Esophagus mucosa (tissue), 1 donor: ENCODE measurements at places on chromosomes 7 and 10. TPM values are rescaled to one million over a fixed set of nuclear protein-coding genes. Genes with fewer than 3 reads are reported as not detected.

The C10orf62 gene
- total RNA-seq: 0.16 TPM

The TSPAN33 gene
- total RNA-seq: 1.6 TPM

The NKX1-2 gene
- total RNA-seq: 0.16 TPM

The ANKRD1 gene
- total RNA-seq: 0.24 TPM

The TBX20 gene
- not detected for total RNA-seq

The FEZF1 gene
- not detected for total RNA-seq

The JMJD1C gene
- total RNA-seq: 42.1 TPM

The VPS50 gene
- 16.5 TPM for total RNA-seq

The SERPINE1 gene
- total RNA-seq: 5.3 TPM

GRCh38 chr7:117774943-117775342 is 98.3 kb downstream of the CTTNBP2 start:
- ATAC-seq: no peak

DNA sequence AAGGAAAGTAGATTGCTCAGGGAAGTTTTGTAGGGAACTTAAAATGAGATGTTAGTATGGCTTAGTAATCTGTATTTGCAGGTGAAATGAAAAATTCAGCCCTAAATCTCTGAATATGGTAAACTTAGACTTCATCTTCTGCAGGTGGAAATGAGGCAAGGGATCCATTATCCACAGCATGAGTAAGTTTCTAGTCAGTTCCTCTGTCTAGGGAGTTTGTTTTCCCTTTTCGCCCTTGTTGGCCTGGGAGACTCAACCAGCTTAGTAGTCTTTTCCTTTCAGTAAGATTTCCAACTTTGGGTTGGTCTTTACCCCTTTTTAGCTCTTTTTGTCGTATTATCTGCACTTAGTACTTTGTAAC is 65.6 kb downstream of the ZEB1 start:
- ATAC-seq: no peak

GRCh38 chr10:99685597-99685967 is 26.3 kb downstream of the ENTPD7 start:
- ATAC-seq: peak; percentile 91

GRCh38 chr10:64142395-64142794 is 621.2 kb downstream of the REEP3 start:
- ATAC-seq: no peak

GRCh38 chr7:121530227-121531174 is 134.4 kb upstream of the FAM3C start:
- peak; percentile 98 for ATAC-seq

- no peak for ATAC-seq
These were observed 113.3 kb downstream of the DOCK4 start for GRCh38 chr7:112092709-112093395.

DNA sequence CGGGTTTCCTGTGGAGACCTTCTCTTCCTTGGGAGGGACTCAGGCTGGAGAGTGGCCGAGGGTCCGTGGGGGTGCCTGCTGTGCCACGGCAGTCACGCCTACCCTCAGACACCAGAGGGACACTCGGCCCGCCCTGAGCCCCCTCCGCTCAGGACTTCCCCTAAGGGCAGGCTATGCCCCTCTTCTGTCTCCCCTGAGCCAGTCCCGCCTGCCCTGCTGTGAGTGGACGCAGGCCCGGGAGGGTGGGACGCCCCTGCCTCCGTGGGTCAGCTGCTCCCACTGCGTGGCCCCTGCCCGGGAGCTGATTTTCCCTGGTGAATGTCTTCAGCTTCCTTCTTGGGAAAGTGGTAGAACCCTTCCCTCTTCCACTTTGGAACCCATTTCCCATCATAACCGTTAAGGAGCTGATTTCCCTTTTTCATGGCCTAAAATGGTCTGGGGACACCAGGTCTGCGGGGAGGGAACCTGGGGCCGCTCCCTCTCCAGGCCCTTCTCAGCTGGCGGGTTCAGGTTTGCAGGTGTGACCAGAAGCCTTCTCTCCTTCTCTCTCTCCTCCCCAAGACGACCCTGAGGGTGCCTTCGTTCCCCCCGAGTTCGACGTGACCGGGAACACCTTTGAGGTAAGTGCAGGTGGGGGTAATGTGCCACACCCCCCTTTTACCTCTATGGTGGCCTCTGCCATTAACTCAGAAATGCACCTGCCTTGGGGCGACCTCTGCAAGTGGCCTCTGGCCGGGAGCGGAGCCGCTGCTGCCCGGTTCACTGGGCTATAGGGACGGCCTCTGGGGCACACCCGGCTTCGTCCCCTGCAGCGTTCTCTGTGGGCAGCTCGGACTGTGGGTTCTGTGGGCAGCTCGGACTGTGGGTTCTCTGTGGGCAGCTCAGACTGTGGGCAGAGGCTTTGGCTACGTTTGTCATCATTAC is 7.9 kb downstream of the KNDC1 start:
- ATAC-seq: no peak

DNA sequence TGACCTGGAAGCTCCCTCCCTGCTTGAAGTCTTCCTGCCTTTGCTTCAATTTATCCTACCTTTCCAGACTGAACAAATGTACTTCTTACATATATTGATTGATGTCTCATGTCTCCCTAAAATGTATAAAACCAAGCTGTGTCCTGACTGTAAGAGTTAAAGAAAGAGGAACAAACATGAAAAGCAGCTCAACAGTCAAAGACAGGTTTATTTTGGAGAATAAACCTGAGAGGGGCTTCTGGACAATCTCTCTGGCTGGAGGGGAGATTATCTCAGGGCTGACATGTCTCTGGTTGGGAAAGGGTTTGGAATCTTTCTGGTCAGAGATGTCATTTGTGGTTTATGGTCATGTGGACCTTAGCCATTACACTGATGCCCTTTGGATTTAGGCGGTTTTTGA is 41.0 kb downstream of the OR13A1 start:
- ATAC-seq: no peak

- no peak for ATAC-seq
These were observed 156.8 kb downstream of the CCDC71L start for GRCh38 chr7:106504207-106504606.

GRCh38 chr10:58778966-58779365 is 266.3 kb downstream of the BICC1 start:
- ATAC-seq: no peak

DNA sequence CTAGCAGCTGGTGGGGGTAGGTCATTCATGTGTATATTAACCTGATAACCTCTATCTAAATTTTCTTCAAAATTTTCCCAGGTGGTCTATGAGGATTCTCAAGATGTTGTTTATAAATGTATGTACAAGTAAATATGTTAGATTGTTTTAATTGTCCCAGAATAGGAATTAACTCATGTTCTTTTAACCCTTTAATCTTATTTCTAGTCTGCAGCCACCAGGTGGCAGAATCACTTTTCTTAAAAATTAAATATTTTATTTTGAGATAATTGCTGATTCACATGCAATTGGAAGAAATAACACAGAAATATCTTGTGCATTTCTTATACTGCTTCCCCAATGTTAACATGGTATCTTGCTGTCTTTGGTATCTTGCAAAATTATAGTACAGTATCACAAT is 589.5 kb downstream of the ARL4A start:
- ATAC-seq: no peak

GRCh38 chr7:51965454-51965853 is 648.8 kb upstream of the COBL start:
- ATAC-seq: no peak

GRCh38 chr10:103726637-103727036 is 128.7 kb downstream of the SH3PXD2A start:
- no peak for ATAC-seq

GRCh38 chr7:109663806-109664205 is 1094.1 kb downstream of the DNAJB9 start:
- no peak for ATAC-seq

DNA sequence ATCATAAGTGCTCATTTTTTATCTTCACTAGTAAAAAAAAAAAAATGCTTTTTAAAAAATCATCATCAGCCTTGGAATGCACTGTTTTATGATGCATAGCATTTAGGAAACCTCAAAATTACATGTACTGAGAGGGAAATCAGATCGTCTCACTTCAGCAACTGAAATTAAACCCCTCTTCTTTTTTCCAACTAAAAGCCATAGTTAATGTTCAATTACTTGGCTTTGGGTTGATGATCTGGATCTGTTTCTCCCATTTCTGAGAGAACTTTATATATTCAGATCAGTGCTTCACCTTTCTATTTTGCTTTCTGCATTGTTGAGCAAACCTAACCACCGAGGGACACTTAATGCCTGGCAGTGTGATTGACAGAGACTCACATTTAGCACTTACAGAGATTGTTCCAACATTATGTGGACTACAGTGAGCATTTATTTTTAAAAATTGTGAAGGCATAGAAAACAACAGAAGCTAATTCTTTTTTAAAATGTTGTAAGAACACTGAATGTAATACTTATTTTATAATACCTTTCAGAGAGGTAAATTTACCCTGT is 678.4 kb downstream of the PHTF2 start:
- ATAC-seq: no peak
